T-helper 2 cell treated with Interferon-gamma antibody and Interleukin-4, amounts not matched to agents 5 μg/mL and 100 μg/mL, for 36 hours (primary cell): ENCODE measurements at places on chromosomes 3 and 15.

DNA sequence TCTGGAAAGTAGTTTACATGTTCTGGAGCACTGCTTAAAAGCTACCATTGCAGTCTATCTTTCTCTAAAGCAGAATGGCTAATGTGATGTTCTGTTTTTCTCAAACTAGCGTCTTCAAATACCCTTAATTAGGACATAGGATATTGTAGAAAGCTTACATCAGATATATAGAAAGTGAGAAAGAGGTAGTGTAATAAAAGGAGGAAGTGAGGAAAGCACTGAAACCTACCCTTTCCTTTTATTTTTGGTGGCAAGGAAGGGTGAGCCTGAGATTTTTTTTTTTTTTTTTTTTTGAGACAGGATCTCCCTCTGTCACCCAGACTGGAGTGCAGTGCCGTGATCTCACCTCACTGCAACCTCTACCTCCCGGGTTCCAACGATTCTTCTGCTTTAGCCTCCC lies 9.4 kb downstream of the SENP2 start:
- DNase-seq: no peak

DNA sequence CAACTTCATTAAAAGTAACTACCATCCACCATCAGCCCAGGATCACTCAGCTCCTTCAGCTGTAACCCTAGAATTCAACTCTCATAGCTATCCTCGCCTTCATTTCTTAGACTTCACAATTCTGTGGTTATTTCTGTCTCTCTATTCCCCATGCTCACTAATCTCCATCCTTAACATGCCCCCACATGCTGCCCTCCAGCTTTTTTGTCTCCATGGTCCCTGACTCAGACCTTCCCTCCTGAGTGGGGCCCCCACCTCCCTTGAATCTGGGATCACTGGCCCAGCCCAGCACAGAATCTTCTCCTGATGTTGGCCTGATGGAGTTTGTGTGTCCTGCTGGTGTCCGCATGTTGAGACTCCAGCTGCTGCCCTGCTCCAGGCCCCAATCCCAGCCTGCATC lies 41.7 kb downstream of the CHST14 start:
- DNase-seq: no peak

- no peak for DNase-seq
These were observed 11.4 kb upstream of the PRR20G start for GRCh38 chr3:127299276-127299675.

DNA sequence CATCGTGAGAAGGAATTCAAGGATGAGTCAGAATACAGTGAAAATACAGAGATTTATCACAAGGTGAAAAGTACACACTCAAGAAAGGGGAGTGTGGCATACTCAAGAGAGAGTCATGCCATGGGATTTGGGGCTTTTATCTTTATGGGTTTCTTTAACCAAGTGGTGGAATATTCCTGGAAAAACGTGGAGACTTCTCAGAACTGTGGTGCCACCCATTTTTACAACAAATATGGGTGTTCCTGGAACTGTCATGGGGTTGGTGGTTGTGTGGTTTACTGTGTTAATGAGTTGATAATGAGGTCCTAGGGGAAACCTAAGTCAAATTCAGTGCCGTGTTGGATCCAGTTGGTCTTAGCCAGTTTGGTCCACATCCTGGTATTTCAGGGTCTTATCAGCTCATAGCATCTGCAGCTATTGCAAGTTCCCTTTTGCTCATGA lies 497.2 kb downstream of the GABRG3 start:
- no peak for DNase-seq

- no peak for DNase-seq
These were observed 9.7 kb upstream of the LRRC15 start for GRCh38 chr3:194379231-194379630.

DNA sequence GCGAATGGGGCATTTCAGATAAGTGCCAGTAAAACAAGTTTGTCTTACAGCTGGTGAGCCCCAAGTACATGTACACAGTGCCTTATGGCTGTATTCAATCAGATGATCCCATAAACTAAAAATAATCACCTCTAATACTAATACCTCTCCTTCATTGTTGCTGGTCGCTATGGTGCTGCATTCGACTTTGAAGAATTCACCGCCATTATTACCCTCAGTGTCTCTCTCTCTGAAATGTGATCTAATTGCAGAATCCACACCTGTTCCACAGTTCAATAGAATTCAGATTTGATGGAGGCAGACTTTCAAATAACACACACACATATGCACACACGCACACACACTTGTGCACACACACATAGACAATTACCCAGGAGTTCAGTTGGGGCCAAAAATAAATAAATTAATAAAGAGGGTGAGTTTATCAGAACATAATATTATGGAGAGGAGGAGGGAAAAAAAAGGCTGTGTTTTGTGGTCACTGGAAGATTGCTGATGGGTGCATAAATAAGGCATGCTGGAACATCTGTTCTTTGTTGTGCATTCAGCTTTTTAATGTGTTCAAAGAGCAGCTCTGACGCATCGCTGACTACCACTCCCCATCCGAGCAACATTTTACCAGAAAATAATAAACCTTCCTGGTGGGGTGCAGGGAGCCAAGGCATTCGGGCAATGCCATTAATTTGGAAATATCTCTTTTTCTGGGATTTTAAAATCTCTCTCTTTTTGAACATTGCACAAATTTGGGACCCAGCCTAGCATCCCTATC lies 235.7 kb downstream of the SATB1 start:
- DNase-seq: no peak
